B cell (primary cell): ENCODE measurements at places on chromosomes 11 and 22. TPM values are rescaled to one million over a fixed set of nuclear protein-coding genes. Genes with fewer than 3 reads are reported as not detected.

PHETA2 gene
- 3.2 and 3.8 TPM in 2 replicates for total RNA-seq

CCDC89 gene
- total RNA-seq: not detected in 2 replicates

RELT gene
- 92.4 and 97.1 TPM in 2 replicates for total RNA-seq

PYGM gene
- total RNA-seq: 9.1 and 9.3 TPM in 2 replicates

ZNRF3 gene
- 0.70 and 0.71 TPM in 2 replicates for total RNA-seq

DCPS gene
- 21.7 and 24.5 TPM in 2 replicates for total RNA-seq

IFT27 gene
- 40.3 and 42.8 TPM in 2 replicates for total RNA-seq

ENTHD1 gene
- total RNA-seq: not detected in 2 replicates

AQP11 gene
- 0.47 and 0.49 TPM in 2 replicates for total RNA-seq

GRCh38 chr11:64232182-64232966 lies 2.0 kb upstream of the VEGFB start:
- H3K4me1 ChIP-seq: peaks cover 59% of the 10 kb centered on the region
- H3K4me3 ChIP-seq: no peak overlapping the region
- no peak overlapping the region for H3K27ac ChIP-seq
- no peaks in the 10 kb centered on the region for H3K27me3 ChIP-seq
- DNase-seq: no peak

- H3K4me1 ChIP-seq: no peaks in the 10 kb centered on the region
- no peaks in the 10 kb centered on the region for H3K27me3 ChIP-seq
- no peak overlapping the region for H3K27ac ChIP-seq
These were observed 66.0 kb upstream of the KIRREL3 start for GRCh38 chr11:127066401-127067090.

- H3K4me1 ChIP-seq: no peaks in the 10 kb centered on the region
- H3K4me3 ChIP-seq: no peak overlapping the region
- H3K36me3 ChIP-seq: no peaks in the 10 kb centered on the region
- no peak for DNase-seq
- no peaks in the 10 kb centered on the region for H3K27me3 ChIP-seq
- no peak overlapping the region for H3K27ac ChIP-seq
These were observed 1298.7 kb upstream of the CNTN5 start for GRCh38 chr11:97722065-97722464.

DNA sequence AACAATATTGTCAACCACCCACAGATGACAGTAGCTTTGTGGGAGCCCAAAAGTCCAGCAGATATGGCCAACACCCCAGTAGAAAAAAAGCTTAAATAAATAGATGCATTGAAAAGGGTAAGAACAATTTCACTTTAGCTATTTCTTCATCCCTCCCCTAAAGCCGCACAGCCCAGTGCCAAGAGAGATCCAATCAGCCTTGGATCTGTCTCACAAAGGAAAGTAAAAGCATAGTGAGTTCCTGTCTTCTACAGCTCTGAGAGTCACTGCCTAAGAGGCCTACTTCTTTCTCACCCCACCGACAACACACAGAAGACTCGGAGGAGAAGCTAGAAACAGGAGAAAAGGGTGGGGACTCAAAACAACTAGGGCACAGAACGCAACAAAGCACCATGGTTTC lies 196.4 kb downstream of the SBF2 start:
- no peaks in the 10 kb centered on the region for H3K36me3 ChIP-seq
- H3K4me3 ChIP-seq: no peak overlapping the region
- no peak for DNase-seq
- H3K4me1 ChIP-seq: no peaks in the 10 kb centered on the region

DNA sequence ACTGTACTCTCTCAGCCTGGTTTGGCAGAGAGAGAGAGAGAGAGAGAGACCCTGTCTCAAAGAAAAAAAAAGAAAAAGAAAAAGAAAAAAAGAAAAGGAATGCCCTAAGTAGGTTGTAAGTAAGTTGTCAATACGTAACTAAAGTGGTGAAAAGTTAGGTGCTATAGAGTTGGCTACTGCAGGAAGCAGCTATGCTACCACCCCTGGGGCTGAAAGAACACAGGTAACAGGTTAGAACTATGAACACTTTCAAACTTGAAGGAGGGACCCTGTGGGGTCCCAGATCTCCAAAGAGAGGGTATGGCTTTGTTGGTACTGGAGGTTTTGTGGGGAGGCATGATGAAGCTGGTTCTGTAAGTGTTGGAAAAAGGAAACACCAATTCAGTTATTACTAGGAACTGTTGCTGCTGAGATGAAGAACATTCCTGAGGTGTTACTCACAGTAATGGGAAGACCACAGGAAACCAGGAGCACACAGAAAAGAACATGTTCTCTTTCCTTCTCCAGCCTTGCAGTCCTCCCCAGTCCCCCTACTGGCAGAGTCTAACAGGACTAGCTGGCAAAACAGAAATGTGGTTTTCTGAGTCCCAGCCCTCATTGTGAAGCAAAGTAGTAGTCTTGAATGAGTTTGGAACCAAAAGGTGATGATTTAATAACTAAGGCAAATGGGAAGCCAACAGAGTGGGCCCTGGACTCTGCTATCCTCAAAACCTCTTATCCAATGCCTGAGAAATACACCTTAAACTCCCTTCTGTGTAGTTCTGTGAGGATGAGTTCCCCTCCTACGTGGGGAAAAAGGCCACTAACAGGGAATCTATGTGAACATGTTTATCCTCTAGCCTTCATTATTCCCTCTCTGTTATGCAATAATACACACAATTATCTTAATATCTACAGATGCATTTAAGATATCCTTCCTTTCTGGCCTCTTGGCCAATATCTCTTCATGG lies 427.0 kb upstream of the DDI1 start:
- no peak overlapping the region for H3K4me3 ChIP-seq
- H3K36me3 ChIP-seq: no peaks in the 10 kb centered on the region
- no peaks in the 10 kb centered on the region for H3K27me3 ChIP-seq

- no peak overlapping the region for H3K4me3 ChIP-seq
- H3K36me3 ChIP-seq: no peaks in the 10 kb centered on the region
These were observed 869.7 kb downstream of the BRD1 start for GRCh38 chr22:48957987-48958321.

- no peak overlapping the region for H3K4me3 ChIP-seq
- peaks cover 14% of the 10 kb centered on the region for H3K27me3 ChIP-seq
- no peak for DNase-seq
- H3K4me1 ChIP-seq: peaks cover 4% of the 10 kb centered on the region
- H3K27ac ChIP-seq: no peak overlapping the region
These were observed 5.3 kb upstream of the TSKU start for GRCh38 chr11:76777876-76778275.

DNA sequence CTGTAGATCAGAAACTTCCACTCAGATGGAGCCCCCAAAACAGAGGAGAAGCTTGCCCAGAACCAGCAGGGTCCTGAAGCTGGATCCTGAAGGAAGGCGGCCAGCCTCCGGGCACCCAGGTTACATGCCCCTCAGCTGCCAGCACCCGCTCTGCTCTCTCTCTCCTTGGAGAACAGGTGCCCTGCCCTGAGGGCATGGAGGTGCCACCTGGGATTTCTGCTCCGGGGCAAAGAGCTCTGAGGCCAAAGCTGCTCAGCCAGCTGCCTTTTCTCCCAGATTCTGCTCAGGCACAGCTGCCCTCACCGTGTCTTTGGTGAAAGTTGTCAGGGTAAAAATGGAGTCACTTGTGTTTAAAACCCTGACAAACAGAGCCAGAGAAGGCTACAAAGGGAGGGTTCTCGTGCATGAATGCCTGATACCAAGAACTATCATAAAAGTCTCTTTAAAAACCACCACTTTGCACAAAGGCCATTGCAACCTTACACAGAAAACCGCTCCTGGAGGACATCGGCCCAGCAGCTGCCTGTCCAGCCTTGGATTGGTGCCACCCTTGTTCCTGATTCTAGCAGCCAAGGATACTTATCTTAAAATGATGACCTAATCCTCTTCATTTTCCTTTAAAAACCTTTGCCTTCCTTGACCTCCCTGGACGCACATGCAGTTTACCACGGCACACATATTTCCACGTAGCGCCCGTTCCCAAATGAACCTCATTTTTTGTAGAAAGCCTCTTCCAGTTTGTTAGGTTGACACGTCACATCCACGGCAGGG lies 140.0 kb downstream of the CACNA1I start:
- H3K4me1 ChIP-seq: peaks cover 7% of the 10 kb centered on the region
- H3K27me3 ChIP-seq: no peaks in the 10 kb centered on the region
- no peak for DNase-seq
- H3K4me3 ChIP-seq: no peak overlapping the region

DNA sequence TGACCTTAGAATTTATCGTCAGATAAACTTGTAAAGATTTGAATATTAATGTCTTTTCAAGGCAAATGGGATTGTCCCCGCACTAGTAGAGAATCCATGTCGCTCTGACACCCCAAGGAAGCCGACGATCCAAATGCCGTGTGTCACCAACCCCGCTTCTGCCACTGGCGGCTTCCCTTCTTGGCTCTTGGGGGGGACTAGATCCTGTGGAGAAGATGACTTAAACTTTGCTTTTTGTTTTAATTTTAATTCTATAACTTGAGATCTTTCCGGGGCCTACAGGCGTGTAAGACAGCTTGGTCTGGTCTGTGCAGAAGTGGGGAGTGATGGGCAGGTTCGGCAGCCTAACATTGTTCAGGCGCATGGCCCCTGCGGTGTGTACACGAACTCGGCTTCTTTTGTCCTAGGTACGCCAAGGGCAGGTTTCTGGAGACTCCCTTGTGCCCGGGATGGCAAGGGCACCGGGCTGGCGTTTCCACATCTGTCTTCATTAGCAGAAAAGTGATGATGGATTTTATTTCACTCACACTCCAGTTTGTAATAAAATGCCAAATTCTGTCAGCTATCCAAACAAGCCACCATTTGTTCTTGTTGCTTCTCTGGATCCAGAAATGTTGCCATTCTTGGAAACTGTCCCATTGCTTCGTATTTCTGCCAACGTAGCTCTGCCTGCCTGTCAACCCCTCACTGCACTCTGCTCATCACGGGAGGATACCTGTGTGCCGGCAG lies 6.7 kb downstream of the YDJC start:
- H3K27me3 ChIP-seq: no peaks in the 10 kb centered on the region
- no peaks in the 10 kb centered on the region for H3K36me3 ChIP-seq
- peaks cover 15% of the 10 kb centered on the region for H3K4me1 ChIP-seq
- no peak overlapping the region for H3K27ac ChIP-seq

DNA sequence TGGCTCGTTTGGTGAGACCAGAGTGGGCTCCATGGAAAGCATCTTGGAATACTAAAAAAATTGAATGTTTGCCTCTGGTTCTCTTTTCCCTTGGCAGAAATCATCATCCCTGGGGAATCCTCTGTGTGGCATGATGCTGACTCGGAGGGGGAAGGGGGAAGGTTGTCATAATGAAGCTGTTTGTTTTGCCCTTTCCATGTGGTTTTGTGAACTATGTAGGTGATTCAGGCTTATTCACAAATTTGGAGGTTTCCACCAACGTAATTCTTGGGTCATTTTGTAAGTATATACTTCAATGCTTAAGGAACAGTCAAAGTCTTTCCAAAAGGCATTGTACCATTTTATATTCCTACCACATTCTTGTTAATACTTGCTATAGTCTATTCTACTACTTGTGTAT lies 754.0 kb upstream of the FAT3 start:
- no peaks in the 10 kb centered on the region for H3K4me1 ChIP-seq
- no peaks in the 10 kb centered on the region for H3K36me3 ChIP-seq
- DNase-seq: no peak
- no peaks in the 10 kb centered on the region for H3K27me3 ChIP-seq
- no peak overlapping the region for H3K27ac ChIP-seq
- no peak overlapping the region for H3K4me3 ChIP-seq

DNA sequence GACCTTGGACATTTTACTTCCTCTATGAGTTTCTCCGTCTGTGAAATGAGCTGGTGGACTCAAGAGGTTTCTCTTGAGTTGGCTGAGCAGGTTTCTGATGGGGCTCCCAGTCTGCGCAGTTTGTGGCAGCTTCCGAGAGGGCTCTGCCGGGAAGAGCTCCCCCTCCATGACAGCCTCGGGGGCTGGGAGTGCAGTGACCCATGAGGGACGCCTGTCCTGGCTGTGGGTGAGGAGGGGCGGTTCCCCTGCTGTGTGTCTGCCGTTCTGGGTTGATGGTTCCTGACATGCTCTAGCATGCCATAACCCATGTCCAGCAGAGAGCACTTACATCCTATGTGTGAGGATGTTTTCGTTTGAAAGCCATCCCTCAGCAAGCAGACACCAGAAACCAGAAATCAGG lies 14.8 kb downstream of the CSF2RB start:
- no peak for DNase-seq
- H3K4me1 ChIP-seq: no peaks in the 10 kb centered on the region
- H3K36me3 ChIP-seq: peaks cover 58% of the 10 kb centered on the region
- no peak overlapping the region for H3K27ac ChIP-seq
- no peak overlapping the region for H3K4me3 ChIP-seq

GRCh38 chr11:88266157-88266556 lies 71.4 kb downstream of the CTSC start:
- no peaks in the 10 kb centered on the region for H3K4me1 ChIP-seq
- H3K27ac ChIP-seq: no peak overlapping the region
- peaks cover 5% of the 10 kb centered on the region for H3K36me3 ChIP-seq
- no peak for DNase-seq

- no peaks in the 10 kb centered on the region for H3K27me3 ChIP-seq
- peaks cover 6% of the 10 kb centered on the region for H3K4me1 ChIP-seq
- no peak overlapping the region for H3K4me3 ChIP-seq
- no peaks in the 10 kb centered on the region for H3K36me3 ChIP-seq
These were observed 354.6 kb upstream of the DDI1 start for GRCh38 chr11:103681855-103682254.

- no peaks in the 10 kb centered on the region for H3K36me3 ChIP-seq
- no peak overlapping the region for H3K4me3 ChIP-seq
- no peak overlapping the region for H3K27ac ChIP-seq
- H3K27me3 ChIP-seq: no peaks in the 10 kb centered on the region
- H3K4me1 ChIP-seq: no peaks in the 10 kb centered on the region
These were observed 11.9 kb upstream of the ISX start for GRCh38 chr22:35054064-35054463.

DNA sequence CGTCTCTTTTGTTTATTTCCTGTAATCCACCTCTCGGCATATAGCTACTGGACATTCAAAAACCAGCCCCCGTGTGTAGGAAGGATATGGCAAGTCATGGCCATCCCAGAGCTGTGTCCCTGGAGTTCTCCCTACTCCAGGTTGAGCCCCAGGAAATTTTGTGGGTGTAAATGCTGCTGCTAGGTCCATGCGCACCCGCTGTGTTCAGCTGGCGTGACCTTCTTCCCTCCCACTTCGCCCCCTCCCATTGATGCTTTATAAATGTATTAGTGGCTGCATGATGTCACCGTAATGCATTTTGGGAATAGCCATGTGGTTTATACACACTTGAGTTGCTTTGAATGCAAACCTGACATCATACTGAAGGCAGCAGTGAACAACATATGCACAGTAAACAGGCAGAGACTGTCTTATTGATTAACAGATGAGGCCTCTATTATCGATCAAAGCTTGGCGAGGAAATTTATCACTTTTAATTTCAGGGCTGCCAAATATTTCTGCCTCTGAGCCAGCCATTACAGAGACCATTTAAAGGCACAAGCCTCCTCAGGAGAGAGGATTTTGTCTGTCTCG lies 113.6 kb upstream of the NNMT start:
- H3K36me3 ChIP-seq: no peaks in the 10 kb centered on the region
- H3K27ac ChIP-seq: peak overlapping the region; percentile 73
- H3K27me3 ChIP-seq: no peaks in the 10 kb centered on the region
- H3K4me3 ChIP-seq: no peak overlapping the region
- DNase-seq: no peak

GRCh38 chr11:9868641-9869040 lies 204.8 kb downstream of the SWAP70 start:
- H3K4me3 ChIP-seq: no peak overlapping the region
- no peak overlapping the region for H3K27ac ChIP-seq
- H3K27me3 ChIP-seq: no peaks in the 10 kb centered on the region

- no peak for DNase-seq
- no peaks in the 10 kb centered on the region for H3K27me3 ChIP-seq
- no peak overlapping the region for H3K4me3 ChIP-seq
- H3K27ac ChIP-seq: no peak overlapping the region
- H3K36me3 ChIP-seq: no peaks in the 10 kb centered on the region
These were observed 60.4 kb downstream of the BUD13 start for GRCh38 chr11:116712428-116712827.
